Foreskin melanocyte (primary cell): ENCODE measurements at places on chromosomes 6 and 20.

DNA sequence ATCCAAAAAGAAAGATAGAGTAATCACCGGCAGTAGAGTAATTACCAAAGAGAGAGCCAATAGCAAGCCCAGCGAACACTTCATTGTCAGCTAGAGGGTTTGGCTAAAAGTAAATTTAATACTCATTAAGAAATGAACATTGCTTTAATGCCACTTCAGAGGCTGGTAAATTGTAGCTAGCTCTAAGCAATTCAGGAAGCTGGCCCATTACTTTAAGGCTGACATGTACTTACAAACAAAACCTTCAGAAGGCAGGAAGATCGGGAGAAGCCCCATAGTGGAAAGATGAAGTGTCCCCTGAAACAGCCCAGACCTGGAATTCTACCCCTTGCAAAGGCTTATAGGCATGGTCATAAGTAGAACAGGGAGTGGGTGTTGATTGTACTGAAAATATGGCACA is 396.6 kb upstream of the ID4 start:
- no peak for DNase-seq

GRCh38 chr6:38974389-38975151 is 74.0 kb upstream of the GLP1R start:
- DNase-seq = no peak

- no peak for DNase-seq
Observed at GRCh38 chr20:44938637-44939036, 21.6 kb downstream of the TOMM34 start.

GRCh38 chr6:8100159-8100854 is 2.0 kb downstream of the EEF1E1 start:
- no peak for DNase-seq
